ENCODE measurements at places on chromosomes 7 and 10. TPM values are rescaled to one million over a fixed set of nuclear protein-coding genes. Genes with fewer than 3 reads are reported as not detected.

Gene NCF1
- polyA plus RNA-seq = 1.2 TPM

Gene COL28A1
- 11.9 TPM for polyA plus RNA-seq

Gene CYP2E1
- polyA plus RNA-seq = 2.8 TPM

Gene CCDC7
- 7.2 TPM for polyA plus RNA-seq

Gene C10orf105
- polyA plus RNA-seq = 0.18 TPM

Gene HOXA3
- 47.9 TPM for polyA plus RNA-seq

Gene GBF1
- polyA plus RNA-seq = 56.6 TPM

Gene OLAH
- 0.96 TPM for polyA plus RNA-seq

Gene ACSM6
- polyA plus RNA-seq = 0.86 TPM

Gene CALN1
- polyA plus RNA-seq = 1.5 TPM

Gene CLRN3
- 22.5 TPM for polyA plus RNA-seq

Gene PCLO
- polyA plus RNA-seq = 14.5 TPM

Gene HIBADH
- 90.5 TPM for polyA plus RNA-seq

Gene WDR86
- 38.8 TPM for polyA plus RNA-seq

Gene MALRD1
- polyA plus RNA-seq = 2.2 TPM

Gene FAM237B
- 1.1 TPM for polyA plus RNA-seq

Gene NKX2-3
- polyA plus RNA-seq = not detected

Gene EMX2
- polyA plus RNA-seq = 177 TPM

Gene TDRD1
- 0.05 TPM for polyA plus RNA-seq

Gene FAM25C
- not detected for polyA plus RNA-seq

Gene HABP2
- 0.52 TPM for polyA plus RNA-seq

Gene MKX
- 0.07 TPM for polyA plus RNA-seq

Gene COL26A1
- 22.5 TPM for polyA plus RNA-seq

Gene PLXNA4
- polyA plus RNA-seq = 15.6 TPM

Measured in left kidney (tissue), 8 donors.